ENCODE measurements at places on chromosomes 6 and 20. TPM values are rescaled to one million over a fixed set of nuclear protein-coding genes. Genes with fewer than 3 reads are reported as not detected.

DNA sequence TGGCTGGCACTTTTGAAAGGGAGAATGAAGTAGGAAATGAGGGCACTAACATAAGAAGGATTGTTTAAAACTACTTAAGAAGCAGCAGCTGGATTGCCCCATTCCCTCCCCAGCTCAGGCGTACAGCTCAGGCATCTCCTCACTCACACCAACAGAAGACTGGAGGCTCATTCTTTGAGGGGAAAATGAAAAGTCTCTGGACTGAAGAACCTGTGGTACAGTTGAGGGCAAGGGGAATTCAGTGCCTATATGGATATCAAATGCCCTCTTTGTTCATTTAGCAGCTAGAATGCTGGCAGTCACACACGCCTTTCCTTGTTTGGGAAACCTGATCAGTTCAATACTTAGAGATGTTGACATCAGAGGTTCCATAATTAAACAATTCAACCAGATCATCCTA, 502.1 kb upstream of the SOX4 start:
- no peak overlapping the region for H3K27ac ChIP-seq
- H3K27me3 ChIP-seq, result no peaks in the 10 kb centered on the region
- no peaks in the 10 kb centered on the region for H3K36me3 ChIP-seq
- DNase-seq, result no peak
- no peak overlapping the region for H3K4me3 ChIP-seq

GRCh38 chr6:108403236-108403635, 108.4 kb downstream of the AFG1L start:
- DNase-seq, result no peak
- H3K4me3 ChIP-seq, result no peak overlapping the region
- H3K27ac ChIP-seq, result no peak overlapping the region
- H3K36me3 ChIP-seq, result no peaks in the 10 kb centered on the region

DNA sequence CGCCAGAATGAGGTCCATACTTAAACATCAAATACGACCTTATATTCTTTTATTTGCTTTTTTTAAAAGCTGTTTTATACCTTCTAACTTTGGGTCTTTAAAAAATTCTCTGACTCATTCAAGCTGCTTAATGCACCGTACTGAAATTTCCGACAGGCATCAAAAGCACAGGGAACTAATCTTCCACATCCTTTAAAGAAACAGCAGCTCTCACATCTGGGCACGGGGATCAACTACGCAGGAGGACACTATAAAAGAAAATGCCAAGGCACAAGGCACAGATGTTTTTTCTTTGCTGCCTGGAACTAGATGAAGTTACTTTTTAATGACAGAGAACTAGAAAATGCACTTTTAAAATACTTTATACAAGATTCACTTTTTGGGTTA, 112.4 kb upstream of the ARG1 start:
- H3K27ac ChIP-seq, result no peak overlapping the region
- DNase-seq, result no peak
- H3K4me3 ChIP-seq, result no peak overlapping the region
- no peaks in the 10 kb centered on the region for H3K27me3 ChIP-seq
- no peaks in the 10 kb centered on the region for H3K4me1 ChIP-seq

- no peak for DNase-seq
- no peaks in the 10 kb centered on the region for H3K27me3 ChIP-seq
- H3K4me3 ChIP-seq, result peak overlapping the region; percentile 56
- peaks cover 35% of the 10 kb centered on the region for H3K36me3 ChIP-seq
- H3K27ac ChIP-seq, result no peak overlapping the region
- H3K4me1 ChIP-seq, result peaks cover 31% of the 10 kb centered on the region
Measured at GRCh38 chr20:45909817-45910669, 1.9 kb downstream of the PLTP start.

GRCh38 chr6:168124921-168125320, 45.9 kb upstream of the FRMD1 start:
- peaks cover 3% of the 10 kb centered on the region for H3K27me3 ChIP-seq
- H3K36me3 ChIP-seq, result no peaks in the 10 kb centered on the region
- no peak overlapping the region for H3K4me3 ChIP-seq
- H3K27ac ChIP-seq, result no peak overlapping the region
- no peaks in the 10 kb centered on the region for H3K4me1 ChIP-seq
- DNase-seq, result peak; percentile 47

DNA sequence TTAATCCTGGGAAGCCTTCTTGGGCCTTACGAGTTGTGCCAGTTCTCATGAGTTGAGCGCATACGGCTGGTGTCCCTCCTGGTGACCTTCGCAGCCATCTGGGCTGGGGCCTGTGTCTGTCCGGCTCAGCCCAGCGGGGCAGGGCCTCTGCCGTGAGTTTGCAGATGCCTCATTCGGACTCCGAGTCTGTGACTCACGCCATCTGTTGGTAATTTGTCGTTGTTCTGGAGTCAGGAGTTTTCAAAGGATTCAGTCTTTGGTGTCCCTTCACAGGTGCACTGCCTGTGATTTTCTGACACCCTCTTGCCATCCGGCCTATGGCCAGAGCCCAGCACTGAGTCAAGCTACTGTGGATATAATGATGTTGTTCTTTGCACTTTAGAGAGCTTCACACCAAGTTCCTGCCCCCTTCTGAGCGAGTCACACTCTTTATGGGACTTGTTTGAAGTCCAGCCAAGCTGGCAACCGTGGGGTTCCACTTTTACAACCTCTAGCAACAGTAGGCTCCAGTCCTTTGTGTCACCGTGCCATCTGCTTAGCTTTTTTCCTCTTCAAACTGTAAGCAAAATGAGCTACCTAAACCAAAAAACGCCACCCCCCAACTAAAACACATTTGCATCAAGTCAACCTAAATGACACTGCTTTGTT, 175.6 kb downstream of the AIG1 start:
- H3K36me3 ChIP-seq, result no peaks in the 10 kb centered on the region
- H3K27ac ChIP-seq, result no peak overlapping the region
- no peak for DNase-seq
- H3K27me3 ChIP-seq, result no peaks in the 10 kb centered on the region

DNA sequence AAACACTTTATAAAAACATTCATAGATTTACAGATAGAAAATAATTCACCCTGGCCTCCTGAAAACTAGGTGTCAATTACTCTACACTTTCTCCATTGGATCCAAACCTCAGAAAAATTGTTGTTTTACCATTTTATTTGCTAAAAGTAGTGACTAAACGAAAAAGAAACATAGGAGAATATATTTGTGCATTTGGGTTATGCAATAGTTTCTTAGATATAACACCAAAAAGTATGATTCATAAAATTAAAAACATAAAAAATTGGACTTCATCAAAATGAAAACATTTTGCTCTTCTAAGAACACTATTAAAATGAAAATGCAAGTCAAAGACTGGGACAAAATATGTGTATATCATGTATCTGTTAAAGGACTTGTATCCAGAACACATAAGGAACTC, 671.3 kb downstream of the MAFB start:
- DNase-seq, result no peak
- no peak overlapping the region for H3K27ac ChIP-seq
- H3K36me3 ChIP-seq, result no peaks in the 10 kb centered on the region
- H3K27me3 ChIP-seq, result no peaks in the 10 kb centered on the region
- no peak overlapping the region for H3K4me3 ChIP-seq
- H3K4me1 ChIP-seq, result no peaks in the 10 kb centered on the region

DNA sequence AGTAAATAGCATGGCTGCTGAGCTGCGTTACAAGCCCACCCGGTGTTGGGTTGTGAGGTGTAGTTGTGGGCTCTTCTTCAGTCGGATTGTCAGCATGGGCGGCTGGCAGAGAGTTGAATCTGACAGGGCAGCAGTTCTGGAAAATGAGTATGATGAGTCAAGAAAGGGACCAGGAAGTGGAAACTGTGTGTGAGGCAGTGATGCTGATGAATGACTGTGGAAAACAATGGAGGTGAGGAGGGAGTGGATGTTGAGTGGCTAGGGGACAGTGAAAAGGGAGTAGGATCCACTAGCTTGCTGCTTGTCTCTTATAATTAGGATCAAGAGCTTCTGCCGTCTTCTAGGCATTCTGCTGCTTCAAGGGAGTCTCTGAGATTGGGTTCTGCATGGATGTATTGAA, 154.3 kb downstream of the ESR1 start:
- H3K27ac ChIP-seq, result no peak overlapping the region
- H3K4me1 ChIP-seq, result no peaks in the 10 kb centered on the region
- H3K4me3 ChIP-seq, result no peak overlapping the region
- H3K27me3 ChIP-seq, result no peaks in the 10 kb centered on the region
- DNase-seq, result no peak

DNA sequence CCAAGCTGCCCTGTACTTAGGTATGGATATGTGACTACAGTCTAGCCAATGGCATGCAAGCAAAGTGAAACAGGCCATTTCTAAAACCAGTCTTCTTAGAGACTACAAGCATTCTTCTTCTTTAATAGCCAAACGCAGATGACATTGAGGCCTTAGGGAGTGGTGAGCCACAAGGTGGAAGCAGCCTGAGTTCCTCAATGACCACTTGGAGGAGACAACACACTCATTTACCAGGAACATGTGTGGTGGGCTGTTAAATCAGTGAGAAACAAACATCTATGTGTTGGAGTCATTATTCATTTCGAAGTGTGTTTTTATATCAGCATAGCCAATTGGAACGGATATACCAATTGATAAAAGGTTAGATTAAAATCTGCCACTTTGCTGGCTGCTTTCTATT, 122.0 kb downstream of the GFRAL start:
- H3K4me1 ChIP-seq, result no peaks in the 10 kb centered on the region
- no peak for DNase-seq
- no peak overlapping the region for H3K4me3 ChIP-seq
- H3K36me3 ChIP-seq, result no peaks in the 10 kb centered on the region
- no peaks in the 10 kb centered on the region for H3K27me3 ChIP-seq

GRCh38 chr6:33007831-33008400, 1.5 kb downstream of the HLA-DOA start:
- no peak for DNase-seq
- no peaks in the 10 kb centered on the region for H3K36me3 ChIP-seq
- no peak overlapping the region for H3K4me3 ChIP-seq
- H3K27ac ChIP-seq, result no peak overlapping the region

DNA sequence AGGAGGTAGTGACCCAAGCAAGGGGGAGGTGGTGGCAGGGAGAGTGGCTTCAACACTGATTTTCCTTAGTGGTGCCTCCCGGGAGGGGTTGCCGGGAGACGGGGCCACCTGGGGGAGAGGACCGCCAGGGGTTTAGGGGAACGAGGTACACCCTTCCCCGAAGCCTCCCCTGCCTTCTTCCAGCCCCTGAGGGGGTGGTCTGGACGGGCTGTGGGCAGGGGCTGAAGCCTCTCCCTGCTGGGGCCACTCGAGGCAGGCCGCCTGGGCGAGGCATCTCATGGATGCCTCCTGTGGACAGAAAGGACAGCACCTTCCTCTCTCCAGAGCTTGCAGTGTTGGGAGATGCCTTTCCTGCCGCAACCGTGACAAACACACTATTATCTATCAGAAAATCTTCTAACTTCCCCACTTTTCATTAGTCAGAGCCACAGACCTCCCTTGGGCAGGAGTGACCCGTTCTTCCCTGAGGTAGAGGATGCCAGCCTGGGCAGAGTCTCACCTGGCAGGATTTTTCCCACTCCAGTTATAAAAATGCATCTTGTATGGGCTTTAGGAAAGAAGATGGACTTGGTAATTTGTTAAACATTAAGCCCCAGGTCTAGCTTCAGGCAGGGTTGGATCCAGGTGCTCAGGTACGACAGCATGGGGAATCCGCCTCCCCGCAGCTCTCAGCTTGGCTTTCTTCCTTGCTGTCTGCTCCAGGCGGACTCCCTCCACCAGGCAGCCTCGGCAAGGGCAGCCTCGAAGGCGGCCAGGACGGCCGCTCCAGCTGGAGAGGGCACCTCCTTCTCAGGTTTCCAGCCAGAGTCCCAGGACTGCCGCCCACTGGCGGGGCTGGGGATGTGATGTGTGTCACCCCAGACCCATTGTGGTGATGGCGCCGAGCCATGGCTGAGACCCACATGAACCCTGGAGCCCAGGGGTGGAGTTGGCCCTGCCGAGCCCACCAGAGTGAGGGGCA, 11.0 kb downstream of the HRH3 start:
- DNase-seq, result no peak
- no peaks in the 10 kb centered on the region for H3K36me3 ChIP-seq
- H3K27me3 ChIP-seq, result peaks cover 48% of the 10 kb centered on the region

DNA sequence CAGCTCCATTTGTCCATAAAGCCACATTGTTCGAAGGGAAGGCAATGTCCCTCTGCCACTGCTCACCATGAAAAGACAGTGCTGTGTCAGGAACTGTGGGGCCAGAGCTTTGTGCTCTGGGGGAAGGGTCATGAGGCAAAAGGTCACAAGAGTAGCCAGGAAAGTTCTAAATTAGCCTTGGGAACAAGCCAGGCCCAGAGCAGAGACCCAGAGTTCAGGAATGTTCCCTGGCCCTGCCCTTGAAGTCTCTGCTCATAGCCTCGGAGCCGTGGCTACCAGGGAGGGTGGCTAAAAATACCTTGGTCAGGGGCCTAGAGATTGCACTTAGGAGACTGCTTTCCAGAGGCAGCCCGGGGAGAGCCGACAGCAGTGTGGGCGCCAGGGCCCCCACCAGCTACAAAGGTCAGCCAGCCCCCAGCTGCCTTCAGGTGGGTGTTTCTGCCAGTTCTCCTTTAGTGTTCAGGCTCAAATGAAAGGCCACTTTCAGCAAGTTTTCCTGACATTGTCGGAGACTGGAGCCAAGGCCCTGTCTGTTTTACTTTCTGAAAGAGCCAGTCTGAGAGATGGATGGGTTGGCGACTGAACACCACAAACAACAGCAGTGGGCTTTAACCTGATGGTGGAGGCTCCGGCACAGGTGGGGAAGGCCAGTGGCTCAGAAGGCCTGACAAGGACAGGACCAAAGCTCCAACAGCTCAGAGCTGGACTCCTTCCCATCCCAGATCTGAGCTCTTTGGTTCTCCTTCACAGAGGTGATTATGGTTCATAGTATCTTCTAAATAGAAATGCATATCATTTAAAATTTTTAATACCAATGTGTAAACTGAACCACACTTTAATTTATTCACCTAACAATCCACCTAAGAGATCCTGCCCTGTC, 76.2 kb downstream of the CDH26 start:
- DNase-seq, result no peak
- no peaks in the 10 kb centered on the region for H3K27me3 ChIP-seq
- no peaks in the 10 kb centered on the region for H3K36me3 ChIP-seq
- H3K4me3 ChIP-seq, result no peak overlapping the region

The BAK1 gene
- total RNA-seq, result 14.6 TPM

The GLO1 gene
- 124 TPM for total RNA-seq

The NKX2-4 gene
- not detected for total RNA-seq

The HSPA12B gene
- total RNA-seq, result 8.7 TPM

Data from suprapubic skin (tissue), 4 donors.